CD8-positive, alpha-beta T cell (primary cell): ENCODE measurements at places on chromosomes 5 and 9. TPM values are rescaled to one million over a fixed set of nuclear protein-coding genes. Genes with fewer than 3 reads are reported as not detected.
A peak's percentile ranks its signal among the peaks of the same experiment; 100 is the strongest.

Gene OR2K2
- total RNA-seq, result not detected

Gene TEX48
- not detected for total RNA-seq

DNA sequence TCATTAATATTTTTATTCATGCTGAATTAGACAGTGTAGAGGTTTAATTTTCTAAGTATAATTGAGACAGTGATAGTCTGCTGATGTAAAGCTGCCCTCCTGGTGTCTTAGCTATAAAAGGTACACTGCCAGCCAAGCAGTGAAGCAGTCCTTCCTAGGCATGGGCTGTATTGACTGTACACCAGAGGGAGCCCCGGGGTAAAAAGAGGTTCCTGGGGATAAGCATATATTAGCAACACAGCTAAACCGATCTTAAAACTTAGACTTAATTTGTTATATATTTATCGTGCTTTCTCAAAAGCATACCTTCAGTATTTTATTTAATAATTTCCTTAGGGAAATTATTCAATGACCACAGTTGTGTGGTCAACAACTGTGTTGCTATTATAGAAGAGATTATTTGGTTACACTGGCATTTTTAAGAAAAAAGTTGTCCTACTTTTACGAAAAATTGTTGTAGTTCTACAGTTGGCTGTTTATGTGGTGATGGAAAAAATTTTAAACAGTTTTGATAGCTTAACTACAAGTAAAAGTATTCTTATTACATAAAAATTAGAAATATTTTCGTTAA lies 68.8 kb downstream of the ELL2 start:
- DNase-seq, result no peak

Gene GFI1B
- not detected for total RNA-seq

DNA sequence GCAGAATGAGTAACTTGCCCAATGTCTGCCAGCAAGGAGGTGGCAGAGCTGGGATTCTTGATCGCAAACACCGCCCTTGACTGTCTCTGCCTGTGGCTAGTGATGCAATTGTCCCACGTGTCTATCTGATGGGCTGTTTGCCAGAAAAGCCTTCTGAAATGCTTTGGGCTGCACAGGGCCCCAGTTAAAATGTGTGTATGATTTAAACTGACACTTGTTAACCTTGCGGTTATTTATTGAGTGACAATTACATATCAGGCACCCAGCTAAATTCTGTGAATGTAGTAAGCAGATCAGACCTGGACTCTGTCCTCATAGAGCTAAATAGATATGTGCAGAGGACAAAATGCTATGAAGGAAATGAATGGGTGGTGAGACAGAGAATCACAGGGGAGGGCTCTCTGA lies 11.6 kb upstream of the IL12B start:
- DNase-seq, result peak; percentile 69

GRCh38 chr5:107134931-107135330 lies 535.8 kb downstream of the EFNA5 start:
- DNase-seq, result no peak

GRCh38 chr5:173878224-173878967 lies 9.8 kb upstream of the CPEB4 start:
- DNase-seq, result no peak

DNA sequence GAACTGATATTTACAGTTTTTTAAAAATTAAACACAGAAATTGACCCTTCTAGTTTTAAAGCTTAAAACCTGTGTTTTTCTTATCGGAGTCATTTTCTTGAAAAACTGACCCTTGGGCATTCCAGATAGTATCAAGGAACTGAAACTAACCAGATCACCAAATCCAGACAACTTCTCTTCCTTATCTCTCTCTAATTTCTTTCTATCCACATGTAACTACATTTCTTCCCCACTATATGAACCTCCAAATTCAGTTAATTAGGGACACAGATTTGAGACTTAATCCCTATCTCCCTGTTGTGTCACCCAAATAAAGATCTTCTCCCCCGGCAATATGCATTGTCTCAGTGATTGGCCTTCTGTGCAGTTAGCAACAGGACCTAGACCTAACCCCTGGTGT lies 1643.0 kb upstream of the CDH6 start:
- DNase-seq, result no peak

Gene FUBP3
- 30.2 TPM for total RNA-seq

Gene RELL2
- total RNA-seq, result 9.5 TPM

Gene NPR3
- total RNA-seq, result not detected

Gene MSX2
- not detected for total RNA-seq

GRCh38 chr9:127346584-127346983 lies 50.4 kb upstream of the SLC2A8 start:
- no peak for DNase-seq

DNA sequence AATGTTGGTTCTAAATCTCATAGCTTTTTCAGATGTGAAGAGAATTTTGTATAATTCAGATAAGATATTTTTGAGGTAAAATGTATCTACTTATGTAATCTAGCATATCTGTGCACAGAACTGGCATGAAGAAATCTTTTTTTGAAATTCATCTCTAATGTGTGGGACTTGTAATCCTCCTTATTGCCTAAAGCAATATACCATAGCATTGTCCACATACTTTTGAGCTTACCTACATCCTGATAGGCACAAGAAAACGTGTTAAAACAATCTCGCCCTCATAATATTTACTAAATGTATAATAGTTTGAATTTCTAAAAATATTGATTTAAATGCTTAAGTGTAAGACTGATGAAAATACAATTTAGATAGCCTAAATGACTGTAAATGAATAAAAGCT lies 1686.5 kb upstream of the ACO1 start:
- no peak for DNase-seq

Gene PLCXD3
- not detected for total RNA-seq

GRCh38 chr5:158958021-158958994 lies 141.4 kb downstream of the EBF1 start:
- no peak for DNase-seq

GRCh38 chr9:36871606-36872005 lies 162.5 kb downstream of the PAX5 start:
- no peak for DNase-seq

GRCh38 chr5:114686356-114686755 lies 324.5 kb downstream of the KCNN2 start:
- no peak for DNase-seq

- DNase-seq, result no peak
Observed at GRCh38 chr5:107401470-107402122, 269.1 kb downstream of the EFNA5 start.

Gene HK3
- not detected for total RNA-seq

GRCh38 chr9:99572567-99572966 lies 249.1 kb upstream of the NR4A3 start:
- no peak for DNase-seq

DNA sequence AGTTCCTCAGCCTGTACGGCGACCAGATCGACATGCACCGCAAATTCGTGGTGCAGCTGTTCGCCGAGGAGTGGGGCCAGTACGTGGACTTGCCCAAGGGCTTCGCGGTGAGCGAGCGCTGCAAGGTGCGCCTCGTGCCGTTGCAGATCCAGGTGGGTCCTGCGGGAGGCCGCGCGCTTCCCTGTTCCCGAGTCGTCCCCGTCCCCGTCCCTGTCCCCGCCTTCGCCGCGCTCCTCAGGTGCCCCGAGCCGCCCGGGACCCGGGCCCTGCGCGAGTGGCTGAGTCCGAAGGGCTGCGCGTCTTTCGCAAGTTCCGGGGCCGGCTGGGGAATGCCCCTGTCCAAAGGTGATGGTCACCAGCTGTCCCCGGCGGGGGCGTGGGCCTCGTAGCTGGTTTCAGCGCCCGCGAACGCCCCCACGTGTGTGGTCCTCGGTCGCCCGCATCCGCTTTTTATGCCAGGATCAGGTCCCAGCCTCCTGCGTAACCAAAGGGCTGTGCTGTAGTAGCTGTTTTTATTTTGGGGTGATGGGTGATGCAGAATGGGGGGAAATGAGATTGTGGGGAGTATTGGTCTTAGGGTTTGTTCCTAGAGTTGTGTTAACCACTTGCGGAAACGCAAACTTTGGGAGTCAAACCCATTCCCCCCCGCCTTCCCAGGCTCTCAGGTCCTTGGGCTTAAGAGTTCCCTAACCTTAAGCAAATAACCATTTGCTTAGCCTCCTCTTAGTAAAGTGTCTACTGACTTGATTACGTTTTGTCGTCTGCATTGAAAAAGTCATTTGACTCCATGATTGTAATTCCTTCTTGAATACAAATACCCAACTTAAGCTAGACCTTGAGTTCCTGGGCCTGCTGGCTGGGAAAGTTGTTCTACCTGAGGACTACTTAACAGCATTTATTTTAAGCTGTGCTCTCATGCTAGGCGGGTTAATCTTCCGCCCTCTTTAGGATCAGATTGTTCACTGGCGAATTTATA lies 663 bp downstream of the ISOC1 start:
- DNase-seq, result peak; percentile 36

GRCh38 chr5:175654339-175654738 lies 3.5 kb upstream of the HRH2 start:
- no peak for DNase-seq

- no peak for DNase-seq
Observed at GRCh38 chr9:87007711-87008366, 60.5 kb upstream of the GAS1 start.

Gene DNAI1
- total RNA-seq, result not detected

GRCh38 chr5:891117-891836 lies 1.3 kb downstream of the BRD9 start:
- no peak for DNase-seq

Gene TMEM215
- not detected for total RNA-seq

Gene CARD9
- 0.31 TPM for total RNA-seq

Gene CCDC171
- 1.1 TPM for total RNA-seq

Gene RBM18
- 38.9 TPM for total RNA-seq

DNA sequence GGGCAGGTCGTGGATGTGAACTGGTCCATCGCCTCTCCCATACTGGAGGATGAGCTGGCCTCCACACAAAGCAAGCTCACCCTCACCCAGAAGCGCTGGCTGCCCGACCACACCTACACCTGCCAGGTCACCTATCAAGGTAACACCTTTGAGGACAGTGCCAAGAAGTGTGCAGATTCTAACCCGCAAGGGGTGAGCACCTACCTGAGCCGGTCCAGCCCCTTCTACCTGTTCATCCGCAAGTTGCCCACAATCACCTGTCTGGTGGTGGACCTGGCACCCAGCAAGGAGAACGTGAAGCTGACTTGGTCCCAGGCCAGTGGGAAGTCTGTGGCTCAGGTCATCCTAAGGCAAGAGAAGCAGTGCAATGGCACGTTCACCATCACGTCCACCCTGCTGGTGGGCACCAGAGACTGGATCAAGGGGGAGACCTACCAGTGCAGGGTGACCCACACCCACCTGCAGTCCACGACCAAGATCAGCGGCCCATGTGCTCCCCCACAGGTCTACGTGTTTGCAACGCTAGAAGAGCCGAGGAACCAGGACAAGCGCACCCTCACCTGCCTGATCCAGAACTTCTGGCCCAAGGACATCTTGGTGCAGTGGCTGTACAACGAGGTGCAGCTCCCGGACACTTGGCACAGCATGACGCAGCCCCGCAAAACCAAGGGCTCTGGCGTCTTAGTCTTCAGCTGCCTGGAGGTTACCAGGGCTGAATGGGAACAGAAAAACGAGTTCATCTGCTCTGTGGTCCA lies 71.3 kb downstream of the INSL6 start:
- no peak for DNase-seq
